Brain microvascular endothelial cell (primary cell): ENCODE measurements at places on chromosomes 5 and 9.

DNA sequence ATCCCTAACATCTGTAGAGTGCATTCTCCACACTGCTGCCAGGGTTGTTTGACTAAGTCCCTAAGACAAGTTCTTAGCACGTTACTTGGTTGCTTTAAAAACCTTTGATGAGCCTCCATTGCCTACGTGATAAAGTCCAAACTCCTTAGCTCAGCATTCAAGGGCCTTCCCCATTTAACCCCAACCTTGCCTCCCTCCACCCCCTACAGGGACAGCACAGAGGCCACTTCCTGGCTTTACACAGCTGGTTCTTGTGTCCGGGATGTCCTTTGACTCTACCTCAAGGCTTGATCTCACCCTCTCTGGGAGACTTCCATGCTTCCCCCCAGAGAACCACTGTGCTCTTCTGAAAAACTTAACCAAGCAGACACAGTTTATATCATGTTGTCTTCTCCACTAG, 29.4 kb downstream of the FAM240B start:
- no peak for DNase-seq

DNA sequence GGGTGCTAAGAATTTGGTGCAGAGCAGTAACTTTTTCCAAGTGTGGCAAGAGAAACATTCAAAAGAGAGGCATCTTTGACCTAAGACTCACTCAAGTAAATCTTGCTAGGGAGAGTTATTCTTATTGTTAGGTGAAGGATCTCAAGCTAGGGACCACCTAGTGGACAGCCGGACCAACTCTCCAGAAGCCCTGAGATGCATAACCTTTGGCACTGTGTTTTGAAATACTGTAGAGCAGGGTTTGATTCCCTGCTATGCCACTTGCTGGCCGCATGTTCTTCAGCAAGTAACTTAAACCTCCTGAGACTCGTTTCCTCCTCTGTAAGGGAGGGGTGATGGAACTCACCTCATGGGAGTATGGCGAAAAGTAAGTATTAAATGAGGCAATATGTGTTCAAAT, 336.1 kb upstream of the ADAMTSL1 start:
- DNase-seq: no peak

DNA sequence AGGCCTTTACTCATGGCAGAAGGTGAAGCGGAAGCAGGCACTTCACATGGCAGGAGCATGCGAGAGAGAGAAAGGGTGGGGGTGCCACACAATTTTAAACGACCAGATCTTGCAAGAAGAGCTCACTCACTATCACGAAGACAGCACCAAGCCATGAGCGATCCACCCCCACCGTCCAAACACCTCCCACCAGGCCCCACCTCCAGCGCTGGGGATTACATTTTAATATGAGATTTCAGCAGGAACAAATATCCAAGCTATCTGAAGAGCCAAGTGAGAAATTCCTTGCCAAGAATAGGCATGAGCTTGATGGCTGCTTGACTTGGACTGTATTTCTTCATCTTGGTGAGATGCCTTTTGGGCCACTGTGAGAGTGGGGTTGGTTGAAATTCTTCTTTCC, 88.0 kb downstream of the PDZD2 start:
- DNase-seq: no peak

- no peak for DNase-seq
Measured at GRCh38 chr9:19769213-19769612, 19.6 kb downstream of the SLC24A2 start.

- DNase-seq: peak; percentile 50
Measured at GRCh38 chr5:134437847-134438581, 26.3 kb upstream of the CDKN2AIPNL start.

DNA sequence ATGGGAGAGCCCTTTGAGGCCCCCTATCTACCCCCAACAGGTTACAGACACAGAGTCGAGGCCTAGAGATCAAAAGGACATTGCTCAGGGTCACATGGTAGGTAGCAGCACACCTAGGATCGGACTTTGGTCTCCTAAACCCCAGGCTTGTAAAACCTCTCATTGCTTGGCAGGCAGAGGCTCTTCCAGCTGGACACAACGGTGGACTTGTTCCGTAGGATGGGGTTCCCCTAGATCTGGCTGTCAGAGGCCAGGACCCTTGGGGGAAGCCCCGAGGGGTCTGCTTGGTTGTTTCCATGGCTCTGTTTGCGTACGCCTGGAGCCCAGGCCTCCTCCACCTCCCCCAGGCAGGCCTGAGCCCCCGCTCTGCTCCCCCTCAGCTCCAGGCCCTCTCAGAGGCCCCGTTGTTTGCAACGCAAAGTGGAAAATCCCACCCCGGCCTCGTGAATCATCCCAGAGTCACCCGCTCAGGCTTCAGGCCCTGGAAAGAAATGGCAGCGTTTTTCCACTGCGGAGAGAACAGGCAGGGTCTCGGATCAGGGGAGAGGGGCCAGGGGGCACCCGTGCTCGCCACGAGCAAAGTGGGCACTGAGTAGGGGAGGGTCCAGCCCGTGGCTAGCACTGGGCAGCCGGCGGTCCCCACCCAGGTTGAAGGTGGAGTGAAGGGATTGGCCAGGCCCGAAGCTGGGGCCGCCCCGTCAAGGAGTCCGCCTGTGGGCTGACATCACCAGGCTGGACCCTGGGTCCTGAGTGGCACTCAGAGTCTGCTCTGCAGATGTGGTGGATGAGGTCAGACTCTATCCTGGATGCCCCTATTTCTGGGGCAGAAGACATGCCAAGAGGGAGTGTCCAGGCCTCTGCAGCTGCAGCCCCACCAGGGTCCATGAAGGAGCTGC, 19.8 kb downstream of the COL27A1 start:
- DNase-seq: no peak

GRCh38 chr9:3181049-3181953, 337.4 kb upstream of the PUM3 start:
- DNase-seq: no peak

DNA sequence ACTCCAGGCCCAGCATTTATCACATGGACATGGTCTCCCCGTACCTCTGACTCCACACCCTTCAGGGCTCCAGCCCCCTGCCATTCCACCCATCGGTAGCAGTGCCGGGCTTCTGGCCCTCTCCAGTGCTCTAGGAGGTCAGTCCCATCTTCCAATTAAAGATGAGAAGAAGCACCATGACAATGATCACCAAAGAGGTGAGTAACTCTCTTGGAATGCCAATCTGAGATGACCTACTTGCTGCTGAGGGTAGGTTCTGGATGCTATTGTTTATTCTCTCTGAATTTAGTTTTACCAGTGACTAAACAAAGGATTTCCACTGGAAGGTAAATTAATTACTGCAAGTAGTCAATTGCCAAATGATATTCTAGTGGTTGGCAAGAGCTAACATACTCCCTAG, 80.8 kb downstream of the TLE4 start:
- no peak for DNase-seq

DNA sequence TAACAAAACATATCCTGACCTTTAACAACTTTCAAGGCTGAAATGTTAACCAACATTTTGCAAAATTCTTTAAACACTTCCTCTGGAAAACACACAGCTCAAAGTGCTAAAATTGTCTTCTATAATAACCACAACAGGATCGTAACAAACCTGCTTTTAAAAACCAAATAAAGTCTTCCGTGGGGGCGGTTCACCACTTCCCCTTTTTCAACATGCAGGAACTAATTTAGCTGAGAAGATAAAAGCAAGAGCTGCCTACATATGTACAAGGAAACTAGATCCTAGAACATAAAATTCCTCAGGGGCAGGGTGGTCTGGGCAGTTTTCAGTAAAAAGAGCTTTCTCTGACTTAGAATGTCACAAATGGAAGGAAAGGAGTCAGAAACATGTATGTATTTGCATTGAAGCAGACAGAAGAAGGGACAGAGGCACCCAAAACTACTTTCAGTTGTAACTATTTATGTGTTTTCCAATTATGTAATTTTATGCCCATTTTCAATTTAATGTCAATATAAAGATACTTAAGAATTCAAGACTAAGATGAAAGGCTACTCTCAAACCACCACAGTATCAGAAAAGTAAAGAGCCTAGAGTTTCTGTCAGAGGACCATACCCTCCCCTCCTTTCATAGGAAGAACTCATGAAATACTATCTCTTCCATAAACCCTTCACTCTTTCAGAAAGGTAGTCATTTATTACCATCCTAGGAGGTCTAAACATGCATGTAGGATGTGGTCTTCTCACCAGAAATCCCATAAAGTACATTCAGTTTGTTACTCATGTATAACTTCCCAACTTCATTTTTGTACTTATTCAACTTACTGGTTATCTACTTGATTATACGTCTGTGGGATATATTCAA, 185.9 kb upstream of the RASA1 start:
- DNase-seq: no peak

GRCh38 chr5:41402845-41403244, 107.6 kb downstream of the PLCXD3 start:
- no peak for DNase-seq

DNA sequence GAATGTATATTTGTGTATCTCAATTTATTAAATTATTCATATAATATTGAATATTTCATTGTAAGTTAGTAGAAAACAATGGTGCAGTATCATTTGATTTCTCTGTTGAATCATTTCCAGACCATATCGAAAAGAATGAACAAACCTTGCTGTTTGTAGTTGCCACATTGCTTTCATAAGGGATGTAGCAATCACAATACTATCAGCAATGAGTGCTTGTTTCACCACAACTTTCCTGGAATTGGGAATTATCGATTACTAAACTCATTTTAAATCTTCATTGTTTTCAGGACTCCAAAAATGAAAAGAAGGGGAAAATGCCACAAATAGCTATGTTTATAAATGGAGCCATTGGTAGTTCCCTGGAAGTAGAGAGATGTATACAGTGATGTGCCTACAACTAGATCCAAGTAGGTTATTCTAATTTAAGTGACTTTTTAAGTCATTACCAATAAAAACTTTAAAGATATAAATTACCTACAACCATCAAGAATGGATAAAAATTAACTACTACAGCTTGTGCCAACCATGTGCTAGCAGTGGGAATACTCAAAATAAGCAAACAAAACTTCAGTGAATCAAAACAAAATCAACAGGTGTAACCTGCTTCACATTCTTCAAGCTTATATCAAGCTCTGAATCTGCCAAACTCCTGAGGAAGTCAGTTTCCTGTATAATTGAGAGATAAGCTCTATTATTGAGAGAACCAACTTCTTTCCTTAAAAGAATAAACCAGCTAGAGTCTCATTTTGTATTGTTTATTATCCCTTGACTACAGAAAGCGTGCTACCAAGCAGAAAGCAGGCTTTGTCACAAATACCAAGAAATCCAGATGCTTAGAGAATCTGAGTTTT, 358.6 kb downstream of the ADGRV1 start:
- no peak for DNase-seq

GRCh38 chr5:53405396-53405795, 75.0 kb upstream of the FST start:
- no peak for DNase-seq

DNA sequence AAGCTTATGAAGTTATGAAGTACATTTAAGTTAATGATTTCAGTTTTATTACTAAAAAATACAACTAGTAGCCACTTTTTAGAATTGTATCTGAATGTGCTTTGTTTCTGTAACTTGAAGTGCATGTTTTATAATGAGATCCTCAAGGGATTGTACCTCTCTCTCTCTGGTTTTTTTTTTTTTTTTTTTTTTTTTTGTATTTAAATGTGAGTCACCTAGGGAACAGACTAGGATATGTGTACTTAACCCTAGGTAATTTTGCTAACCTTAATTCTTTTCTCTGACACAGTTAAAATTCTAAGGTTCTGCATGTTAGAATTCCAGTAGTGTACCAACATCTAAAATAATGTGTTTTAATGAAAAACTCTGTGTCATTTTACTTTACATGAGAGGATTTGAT, 59.5 kb downstream of the CDC42SE2 start:
- no peak for DNase-seq

DNA sequence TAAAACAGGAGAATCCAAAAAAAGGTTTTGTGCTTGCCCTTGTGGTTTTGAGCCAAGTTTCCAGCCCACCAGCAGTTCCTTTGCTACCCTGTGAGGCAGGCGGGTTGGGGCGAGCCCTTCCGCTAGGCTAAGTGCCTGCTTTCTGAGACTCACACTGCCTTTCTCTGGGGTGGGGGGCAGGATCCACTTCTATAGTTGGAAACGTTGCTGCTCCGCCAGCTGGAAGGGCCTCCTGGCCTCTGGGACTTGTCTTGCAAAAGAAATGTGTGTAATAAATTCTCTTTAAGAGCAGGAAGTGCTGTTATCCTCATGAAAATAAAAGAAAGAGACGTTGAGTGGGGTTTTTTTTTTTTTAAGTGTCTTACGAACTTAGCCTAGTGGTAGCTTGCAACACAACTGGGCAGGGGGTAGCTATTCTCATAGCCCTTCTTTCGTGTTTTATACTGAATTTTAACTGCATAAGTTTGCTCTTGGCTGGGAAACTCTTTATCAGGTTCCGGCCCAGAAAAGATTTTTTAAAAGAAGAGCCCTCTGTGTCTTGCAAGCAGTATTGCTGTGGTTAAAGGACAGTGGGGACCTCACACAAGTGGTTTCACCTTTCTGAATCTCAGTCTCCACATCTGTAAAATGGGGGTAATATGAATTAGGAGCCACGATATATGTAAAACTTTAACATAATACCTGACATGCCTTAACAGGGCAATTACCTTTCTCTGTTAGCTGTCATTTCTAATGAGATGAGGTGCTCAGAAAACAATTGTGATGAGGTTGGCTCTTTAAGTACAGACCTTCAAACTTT, 19.8 kb downstream of the JADE2 start:
- DNase-seq: no peak

GRCh38 chr5:66828046-66828547, 231.9 kb downstream of the MAST4 start:
- DNase-seq: no peak

- DNase-seq: no peak
Measured at GRCh38 chr5:77637170-77637997, 1.1 kb downstream of the OTP start.

DNA sequence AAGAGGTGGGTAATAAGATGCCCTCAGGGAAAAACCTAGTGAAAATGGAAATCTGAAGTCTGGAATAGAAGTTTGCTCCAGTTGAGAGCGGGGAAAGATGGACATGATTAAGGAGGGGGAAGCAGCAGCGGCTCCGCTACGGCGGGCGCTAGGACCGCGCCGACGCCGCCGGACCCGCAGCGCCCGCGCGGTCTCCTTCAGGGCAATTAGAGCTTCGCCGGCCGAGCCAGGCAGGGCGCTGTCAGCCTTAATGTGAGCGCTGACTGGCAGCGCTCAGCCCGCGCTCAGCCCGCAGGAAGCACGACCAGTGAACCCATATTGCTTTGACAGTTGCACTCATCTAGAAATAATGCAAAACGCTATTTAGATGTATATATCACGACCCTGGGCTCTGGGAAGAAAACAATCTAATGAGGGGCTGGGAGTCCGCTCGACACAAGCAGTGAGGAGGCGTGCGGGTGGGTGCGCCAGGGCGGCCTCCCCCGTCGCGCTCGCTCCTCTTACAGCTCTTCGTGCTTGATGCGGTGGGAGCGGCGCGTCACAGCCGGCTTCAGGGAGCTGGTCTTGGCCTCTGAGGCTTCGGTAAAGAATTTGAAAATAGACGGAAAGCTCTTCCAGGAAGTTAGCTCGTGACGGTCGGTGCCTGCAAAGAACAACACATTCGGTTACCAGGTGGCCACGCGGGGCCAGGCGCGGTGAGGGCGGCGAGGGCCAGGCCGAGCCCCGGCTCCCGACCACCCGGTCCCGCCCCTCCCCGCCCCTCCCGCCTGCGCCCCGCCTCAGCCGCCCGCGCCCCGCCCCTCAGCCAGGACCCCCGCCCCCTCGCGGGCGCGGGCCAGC, 37.7 kb downstream of the NR2F1 start:
- peak; percentile 57 for DNase-seq

- no peak for DNase-seq
Measured at GRCh38 chr5:5155617-5156016, 15.5 kb downstream of the ADAMTS16 start.

GRCh38 chr5:82396871-82397514, 118.8 kb upstream of the RPS23 start:
- peak; percentile 99 for DNase-seq

GRCh38 chr5:153206361-153206760, 284.1 kb upstream of the GRIA1 start:
- no peak for DNase-seq
